ENCODE measurements at places on chromosomes 1 and 21.

DNA sequence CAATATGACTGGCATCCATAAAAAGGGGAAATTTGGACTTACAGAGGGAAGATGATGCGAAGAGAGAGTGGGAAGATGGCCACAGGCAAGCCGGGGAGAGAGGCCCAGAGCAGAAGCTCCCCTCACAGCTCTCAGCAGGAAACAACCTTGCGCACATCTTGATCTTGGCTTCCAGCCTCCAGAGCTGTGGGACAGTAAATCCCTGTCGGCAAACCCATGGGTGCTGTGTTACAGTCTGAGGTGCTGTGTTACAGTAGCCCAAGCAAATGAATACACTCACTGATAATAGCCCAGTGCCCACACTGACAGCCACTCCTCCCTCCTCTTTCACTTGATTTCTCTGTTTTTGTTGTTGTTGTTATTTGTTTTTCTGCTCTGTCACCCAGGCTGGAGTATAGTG, 22.4 kb downstream of the CDCA8 start:
- no peak for DNase-seq

DNA sequence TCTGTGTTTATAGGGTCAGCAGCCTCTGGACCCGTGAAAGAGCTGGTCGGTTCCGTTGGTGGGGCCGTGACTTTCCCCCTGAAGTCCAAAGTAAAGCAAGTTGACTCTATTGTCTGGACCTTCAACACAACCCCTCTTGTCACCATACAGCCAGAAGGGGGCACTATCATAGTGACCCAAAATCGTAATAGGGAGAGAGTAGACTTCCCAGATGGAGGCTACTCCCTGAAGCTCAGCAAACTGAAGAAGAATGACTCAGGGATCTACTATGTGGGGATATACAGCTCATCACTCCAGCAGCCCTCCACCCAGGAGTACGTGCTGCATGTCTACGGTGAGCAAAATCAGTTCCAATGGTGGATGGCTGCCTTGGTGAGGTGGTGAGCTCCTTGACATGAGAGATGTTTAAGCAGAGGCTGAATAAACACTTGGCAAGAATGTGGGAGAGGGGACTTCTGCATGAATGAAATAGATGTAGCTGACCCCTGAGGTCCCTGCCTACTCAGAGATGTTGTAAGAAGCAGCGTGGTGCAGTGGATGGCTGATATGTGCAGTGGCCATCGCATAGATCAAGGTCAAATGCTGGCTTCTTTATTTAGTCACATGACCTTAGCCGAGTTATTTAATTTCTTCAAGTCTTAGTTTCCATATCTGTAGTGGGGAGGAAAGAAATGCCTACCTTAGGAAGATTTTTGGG, 9.3 kb downstream of the SLAMF7 start:
- DNase-seq = no peak

DNA sequence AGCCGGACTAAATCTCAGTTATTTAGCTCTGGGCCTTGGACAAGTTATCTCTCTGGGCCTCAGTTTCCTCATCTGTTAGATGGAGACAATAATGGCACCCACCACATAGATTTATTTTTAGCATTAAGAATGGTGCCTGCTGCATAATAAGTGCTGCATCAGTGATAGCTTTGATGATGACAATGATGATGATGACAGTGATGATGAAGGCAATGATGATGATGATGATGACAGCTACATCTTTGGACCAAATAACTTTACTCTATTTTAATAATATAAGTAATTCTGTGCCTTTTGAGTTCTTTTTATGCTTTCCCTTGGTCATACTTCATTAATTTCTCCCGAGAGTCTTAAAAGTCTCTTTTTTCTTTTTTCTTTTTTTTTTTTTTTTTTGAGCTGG, 143.4 kb downstream of the C1orf21 start:
- DNase-seq = no peak

GRCh38 chr1:201786824-201787223, 42.1 kb upstream of the IPO9 start:
- DNase-seq = no peak

- DNase-seq = no peak
Measured at GRCh38 chr1:31470794-31471315, 57.8 kb downstream of the SERINC2 start.

- no peak for DNase-seq
Measured at GRCh38 chr21:46555225-46555617, 49.7 kb downstream of the S100B start.

DNA sequence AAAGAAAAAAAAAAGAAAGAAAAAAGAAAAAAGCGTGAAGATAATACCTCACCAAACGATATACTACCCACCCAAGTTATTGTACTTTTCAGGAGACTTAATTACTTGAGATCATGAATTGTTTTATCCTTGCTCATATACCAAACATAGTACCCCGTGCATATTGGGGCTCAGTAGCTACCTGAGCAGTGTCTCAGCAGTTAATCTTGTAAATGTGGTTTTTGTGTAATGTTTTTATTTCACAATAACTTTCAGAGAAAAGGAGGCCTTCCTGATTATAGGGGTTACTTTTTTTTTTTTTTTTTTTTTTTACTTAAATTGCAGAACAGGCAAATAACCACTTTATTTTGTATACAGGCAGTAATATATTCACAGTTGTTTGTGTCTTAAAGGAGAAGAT, 80.3 kb downstream of the OSBPL9 start:
- DNase-seq = no peak

DNA sequence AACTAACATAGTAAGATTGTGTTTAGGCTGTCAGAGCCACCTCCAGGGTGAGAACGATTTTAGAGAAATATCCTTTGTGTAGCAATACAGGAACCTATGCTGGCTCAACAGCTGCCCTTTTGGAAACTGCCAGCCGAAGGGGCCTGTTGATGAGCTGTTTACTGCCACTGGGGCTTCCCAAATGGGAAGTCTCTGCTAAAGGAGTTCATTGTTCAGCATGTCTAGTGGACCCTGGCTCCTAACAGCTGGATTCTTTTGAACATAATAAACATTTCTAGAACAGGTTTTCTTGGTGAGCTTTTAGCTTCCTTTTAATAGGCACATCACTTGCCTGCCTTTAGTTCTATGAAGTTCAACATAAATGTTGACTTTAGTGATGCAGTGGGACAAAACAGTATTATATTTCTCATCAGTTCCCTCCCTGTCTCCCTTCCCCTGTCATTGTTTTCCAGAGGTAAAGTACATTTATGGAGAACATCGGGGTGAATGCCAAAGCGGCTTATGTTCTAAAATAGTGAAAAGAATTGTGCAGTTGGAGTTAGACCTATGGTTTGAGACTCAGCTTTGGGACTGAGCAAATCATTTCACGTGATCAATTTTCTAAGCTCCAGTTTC, 57.4 kb downstream of the UCK2 start:
- no peak for DNase-seq

All from T1000 (cell line).